Neural crest cell (in vitro differentiated cells): ENCODE measurements at places on chromosomes 7 and 10.

DNA sequence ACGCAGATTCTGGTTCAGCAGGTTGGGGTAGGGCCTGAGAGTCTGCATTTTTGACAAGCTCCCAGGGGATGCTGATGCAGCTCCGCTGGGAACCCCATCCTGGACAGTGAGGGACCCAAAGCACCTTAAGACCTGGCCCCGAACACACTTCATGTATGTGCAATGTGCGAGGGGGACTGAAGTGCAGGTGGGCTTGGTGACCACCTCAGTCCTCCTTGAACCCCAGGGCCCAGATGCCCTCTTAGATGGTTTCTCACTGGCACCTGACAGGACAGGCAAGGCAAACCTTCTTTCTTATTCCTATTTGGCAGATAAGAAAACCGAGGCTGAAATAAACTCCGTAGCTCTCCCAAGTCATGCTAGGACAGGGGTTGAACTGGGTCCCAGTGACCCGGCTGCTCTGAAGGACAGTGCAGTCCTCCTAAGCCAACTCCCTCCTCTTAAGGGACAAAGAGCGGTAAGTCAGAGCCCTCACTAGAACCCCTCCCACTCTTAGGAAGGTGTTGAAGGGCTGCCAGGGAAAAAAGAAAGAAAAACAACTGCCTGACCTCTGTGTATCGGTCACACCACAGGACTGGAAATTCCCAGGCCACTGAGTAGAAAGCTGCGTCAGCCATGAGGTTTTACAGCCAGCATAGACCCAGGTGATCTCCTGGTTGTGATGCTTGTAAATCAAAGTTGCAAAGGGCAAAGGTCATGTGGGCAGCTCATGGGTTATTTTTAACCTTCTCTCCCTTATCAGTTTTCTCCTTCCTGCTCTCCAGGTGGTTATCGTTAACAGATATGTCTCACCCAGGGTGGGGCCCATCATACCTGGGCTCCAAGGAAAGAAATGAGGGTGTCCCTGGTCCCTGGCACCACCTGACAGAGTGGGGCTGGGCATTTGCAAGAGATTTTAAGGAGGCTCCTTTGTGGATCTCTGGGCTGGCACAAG lies 90.9 kb upstream of the SMNDC1 start:
- DNase-seq, result no peak

- DNase-seq, result no peak
Observed at GRCh38 chr7:915291-916218, 38.9 kb downstream of the ADAP1 start.

DNA sequence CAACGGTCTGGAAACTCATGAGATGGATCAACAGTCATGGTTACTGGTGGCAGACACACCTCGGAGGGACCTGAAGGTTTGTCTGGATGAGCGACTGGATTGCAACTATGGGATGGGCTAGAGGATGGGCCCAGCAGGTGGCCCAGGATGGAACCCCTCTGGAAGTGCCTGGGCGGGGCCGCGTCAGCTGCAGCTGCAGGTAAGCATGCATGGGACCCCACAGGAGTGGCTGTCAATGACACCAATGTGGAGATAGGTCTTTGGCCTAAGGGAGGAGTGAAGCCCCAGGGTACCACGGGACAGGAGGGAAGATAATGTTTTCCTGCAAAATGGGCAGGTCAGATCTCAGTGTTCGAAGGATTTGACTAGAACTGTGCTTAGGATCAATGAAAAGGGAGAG lies 103.4 kb downstream of the LANCL2 start:
- DNase-seq, result no peak

DNA sequence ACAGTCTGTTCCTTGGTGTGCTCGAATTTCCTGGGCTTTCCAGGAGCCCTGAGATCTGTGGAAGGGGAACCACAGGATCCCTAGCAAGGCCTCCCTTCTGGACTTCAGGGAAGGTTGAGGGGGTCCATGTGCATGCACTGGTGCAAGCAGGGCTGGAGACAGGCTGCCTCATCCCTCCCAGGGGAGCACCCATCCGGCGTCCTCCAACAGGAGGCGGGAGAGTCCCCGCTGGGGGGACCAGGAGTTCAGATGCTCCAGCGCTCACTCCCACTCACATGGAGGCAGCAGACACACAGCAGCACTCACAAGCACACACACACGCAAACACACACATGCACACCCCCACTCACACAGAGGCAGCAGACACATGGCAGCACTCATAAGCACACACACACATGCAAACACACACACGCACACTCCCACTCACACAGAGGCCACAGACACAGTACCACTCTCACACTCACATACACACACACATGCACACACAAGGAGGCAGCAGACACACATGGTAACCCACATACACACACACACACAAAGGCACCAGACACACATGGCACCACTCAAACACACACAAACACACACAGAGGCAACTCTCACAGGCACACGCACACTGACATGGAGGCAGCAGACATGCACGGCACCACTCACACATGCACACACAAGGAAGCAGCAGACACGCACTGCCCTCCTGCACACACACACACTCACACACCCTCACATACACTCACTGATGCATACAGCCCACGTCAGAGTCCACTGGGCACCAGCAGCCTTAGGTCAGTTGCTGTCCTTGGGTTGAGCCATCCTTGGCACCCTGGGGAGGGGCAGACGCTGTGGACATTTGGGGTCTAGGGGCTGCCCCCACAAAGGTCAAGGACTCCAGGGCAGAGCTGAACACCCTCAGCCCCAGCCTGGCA lies 247.0 kb upstream of the PPP2R2D start:
- no peak for DNase-seq

DNA sequence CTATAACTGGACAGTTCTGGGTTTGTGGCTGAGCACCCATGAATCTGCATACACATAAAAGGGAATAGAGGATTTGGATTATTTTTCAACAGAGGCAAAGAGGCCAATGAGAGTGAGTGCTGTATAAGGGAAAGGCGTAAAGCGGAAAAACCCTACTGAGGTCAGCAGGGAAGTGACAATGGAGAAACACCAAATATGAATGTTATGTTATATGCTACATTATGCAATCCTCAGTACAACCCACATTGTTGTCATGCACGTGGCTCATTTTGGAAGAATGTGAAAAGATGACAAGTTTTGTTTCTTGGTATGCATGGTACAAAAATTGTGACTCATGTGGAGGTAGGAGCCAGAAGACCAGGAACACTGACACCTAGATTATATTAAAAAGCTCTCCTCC lies 113.6 kb upstream of the AMPH start:
- DNase-seq, result no peak

GRCh38 chr10:34884272-34884952 lies 69.3 kb upstream of the PARD3 start:
- DNase-seq, result no peak

- DNase-seq, result no peak
Observed at GRCh38 chr10:20948686-20949327, 51.7 kb upstream of the NEBL start.

- no peak for DNase-seq
Observed at GRCh38 chr7:113122744-113123143, 4.4 kb upstream of the SMIM30 start.

DNA sequence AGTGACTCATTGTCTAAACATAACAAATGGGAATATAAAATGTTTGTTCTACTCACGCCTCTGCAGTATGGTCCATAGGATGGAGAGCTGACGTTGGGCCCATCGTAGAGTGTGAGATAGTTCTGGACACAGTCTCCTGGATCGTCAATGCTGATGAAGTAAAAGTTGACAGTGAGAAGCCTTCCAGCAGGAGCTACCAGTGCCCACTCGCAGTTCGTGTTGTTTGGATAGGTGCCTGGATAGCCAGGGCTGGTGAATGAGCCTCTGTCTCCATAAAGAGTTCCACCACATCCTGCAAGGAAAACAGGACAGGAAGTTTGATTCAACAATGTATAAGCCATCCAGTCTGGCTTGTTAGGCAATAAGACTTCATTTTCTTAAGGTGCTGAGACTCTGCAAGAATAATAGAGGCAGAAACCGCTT lies 79.6 kb downstream of the OR13A1 start:
- DNase-seq, result no peak
